ENCODE measurements at places on chromosomes 12 and 14. TPM values are rescaled to one million over a fixed set of nuclear protein-coding genes. Genes with fewer than 3 reads are reported as not detected.
A peak's percentile ranks its signal among the peaks of the same experiment; 100 is the strongest.

The LMO3 gene
- total RNA-seq = not detected

The TMPRSS12 gene
- total RNA-seq = not detected

The CAND1 gene
- total RNA-seq = 55.2 TPM

The GPR84 gene
- not detected for total RNA-seq

The PLA2G1B gene
- total RNA-seq = not detected

DNA sequence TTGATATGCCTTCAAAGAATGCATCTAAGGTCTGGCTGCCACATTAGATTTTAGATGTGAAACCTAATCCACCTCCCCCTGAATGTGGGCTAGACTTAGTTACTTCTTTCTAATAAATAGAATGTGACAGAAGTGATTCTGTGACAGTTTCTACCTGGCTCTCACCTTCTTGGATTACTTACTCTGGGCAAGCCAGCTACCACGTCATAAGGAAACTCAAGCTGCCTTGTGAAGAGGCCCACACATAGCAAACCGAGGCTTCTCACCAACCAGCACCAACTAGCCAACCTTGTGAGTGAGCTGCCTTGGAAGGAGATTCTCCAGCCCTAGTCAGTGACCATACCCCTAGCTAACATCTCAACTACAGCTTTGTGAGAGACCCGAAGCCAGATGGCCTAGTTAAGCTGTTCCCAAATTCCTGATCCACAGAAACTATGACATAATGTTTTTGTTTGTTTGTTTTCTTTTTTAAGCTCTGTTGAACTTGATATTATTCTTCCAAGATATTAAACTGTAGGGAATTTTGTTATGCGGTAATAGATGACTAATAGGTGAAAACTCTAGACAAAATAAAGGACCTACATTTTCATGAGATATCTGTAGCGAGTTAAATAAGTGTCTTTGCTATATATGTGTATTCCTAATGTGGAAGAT is 6.2 kb downstream of the GPR19 start:
- DNase-seq = no peak

The ATF7 gene
- 8.9 TPM for total RNA-seq

GRCh38 chr14:77498120-77498979 is at the start of gene ISM2:
TSS of gene ISM2 (minus strand) at chr14:77498816. CDS start at chr14:77498793, 23 bp downstream.
- peak; percentile 25 for DNase-seq

DNA sequence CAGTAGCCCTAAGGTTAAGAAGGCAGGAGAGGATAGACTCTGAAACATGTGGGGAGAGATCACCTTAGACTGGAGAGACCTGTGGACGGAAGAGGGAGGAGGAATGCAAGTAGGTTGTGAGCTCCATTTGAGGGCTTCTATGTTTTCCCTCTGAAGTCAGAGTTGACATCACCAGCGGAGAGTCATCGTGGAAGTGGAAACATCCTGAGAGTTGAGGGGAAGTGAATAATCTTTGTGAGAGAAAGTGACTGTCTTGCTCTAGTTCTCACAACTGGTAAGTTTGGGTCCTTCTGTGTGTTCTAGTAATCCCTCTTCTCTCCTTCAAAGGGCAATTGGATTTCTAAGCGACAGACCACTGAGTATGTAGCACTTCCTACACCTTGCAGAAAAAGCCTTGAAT is 103.6 kb upstream of the CCND2 start:
- no peak for DNase-seq

GRCh38 chr12:106804668-106805067 is 30.2 kb downstream of the RIC8B start:
- no peak for DNase-seq

DNA sequence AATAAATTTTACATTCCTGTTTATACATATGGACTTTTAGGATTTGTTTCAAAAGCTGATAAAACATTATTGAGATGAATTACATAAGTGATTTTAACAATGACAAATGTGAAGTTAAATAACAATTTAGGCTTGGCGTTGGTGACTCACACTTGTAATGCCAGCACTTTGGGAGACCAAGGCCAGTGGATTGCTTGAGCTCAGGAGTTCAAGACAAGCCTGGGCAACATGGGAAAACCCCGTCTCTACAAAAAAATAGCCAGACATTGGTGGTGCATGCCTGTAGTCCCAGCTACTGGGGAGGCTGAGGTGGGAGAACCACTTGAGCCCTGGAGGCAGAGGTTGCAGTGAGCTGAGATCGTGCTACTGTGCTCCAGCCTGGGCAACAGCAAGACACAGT is 7.4 kb downstream of the ACOT2 start:
- peak; percentile 42 for DNase-seq

Data from RPMI7951 (cell line).